ENCODE measurements at places on chromosomes 7 and 10.

- no peak for DNase-seq
These were observed 571.1 kb downstream of the GRID1 start for GRCh38 chr10:85795460-85795859.

GRCh38 chr10:112815269-112816032 is 134.6 kb upstream of the TCF7L2 start:
- DNase-seq, result no peak

- DNase-seq, result no peak
These were observed 151.3 kb upstream of the FZD1 start for GRCh38 chr7:91112902-91113341.

- no peak for DNase-seq
These were observed 65.7 kb downstream of the CHST15 start for GRCh38 chr10:124027651-124028050.

DNA sequence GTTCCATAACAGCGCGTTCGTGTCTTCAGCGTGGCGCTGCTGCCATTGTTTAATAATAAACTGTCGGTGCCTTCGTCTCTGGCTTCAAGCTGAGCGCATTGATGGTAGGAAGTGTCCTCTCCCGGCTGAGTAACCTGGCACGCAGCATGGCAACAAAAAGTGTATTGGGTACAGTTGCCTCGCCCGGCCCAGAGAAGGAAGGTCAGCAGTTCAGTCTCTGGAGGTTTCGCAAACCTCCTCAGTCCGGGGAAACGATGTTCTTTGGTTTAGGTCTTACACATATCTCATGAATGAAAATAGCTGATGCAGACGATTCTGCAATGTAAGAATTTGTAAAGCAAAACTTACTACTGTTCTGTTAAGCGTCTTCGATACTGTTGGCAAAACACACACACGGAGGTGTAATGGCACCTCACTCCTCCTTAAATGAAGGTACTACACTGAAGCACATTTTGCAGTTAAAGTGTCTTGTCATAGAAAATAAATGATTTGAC is 739 bp upstream of the CCDC186 start:
- DNase-seq, result no peak

DNA sequence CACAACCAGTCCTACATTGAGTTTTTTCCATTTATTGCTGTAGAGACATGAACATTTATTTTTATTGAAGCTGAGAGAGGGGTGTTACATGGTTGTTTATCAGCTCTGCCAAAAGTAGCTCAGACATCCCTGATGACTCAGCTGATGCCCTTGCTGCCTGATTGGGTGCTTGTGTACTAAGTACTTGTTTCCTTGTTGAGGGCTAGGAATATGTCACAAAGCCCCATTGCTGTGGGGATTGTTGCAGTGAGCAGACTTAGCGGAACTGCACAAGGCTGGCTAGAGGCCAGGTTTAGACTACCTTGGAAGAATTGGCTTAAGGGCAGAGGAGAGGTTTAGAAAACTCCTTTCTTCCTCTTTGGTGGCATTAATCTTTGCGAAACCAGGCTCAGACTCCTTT is 110.6 kb downstream of the AUTS2 start:
- DNase-seq, result no peak

GRCh38 chr7:143987513-143987912 is 12.6 kb upstream of the OR6B1 start:
- no peak for DNase-seq

- no peak for DNase-seq
These were observed 26.8 kb downstream of the CPVL start for GRCh38 chr7:29119538-29119937.

DNA sequence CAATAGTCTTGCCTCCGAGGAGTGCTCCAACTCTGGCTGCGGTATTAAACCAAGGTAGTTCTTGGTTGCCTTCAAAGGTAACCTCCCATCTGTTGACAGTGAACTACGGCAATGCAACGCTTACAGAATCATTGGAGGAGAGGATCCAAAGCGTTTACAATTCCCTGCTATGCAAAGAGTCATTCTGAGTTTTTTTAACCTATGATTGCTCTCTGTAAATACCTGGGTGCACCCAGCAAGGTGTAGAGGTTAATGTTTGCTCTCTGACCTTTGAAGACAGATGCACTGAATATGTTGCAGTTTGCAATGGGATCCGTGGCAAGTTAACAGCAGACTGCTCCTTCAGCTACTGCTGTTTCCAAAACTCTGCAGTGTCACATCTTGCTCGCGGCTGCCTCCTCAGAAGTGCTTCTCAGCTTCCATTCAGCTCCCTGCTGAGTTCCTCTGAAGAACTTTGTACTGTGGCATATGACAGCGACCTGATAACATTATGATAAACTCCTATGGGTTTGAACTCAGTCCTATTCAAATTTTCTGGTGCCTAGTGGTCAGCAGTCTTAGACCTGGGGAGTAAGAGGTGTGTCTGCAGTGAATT is 29.0 kb downstream of the KIAA1217 start:
- DNase-seq, result no peak

DNA sequence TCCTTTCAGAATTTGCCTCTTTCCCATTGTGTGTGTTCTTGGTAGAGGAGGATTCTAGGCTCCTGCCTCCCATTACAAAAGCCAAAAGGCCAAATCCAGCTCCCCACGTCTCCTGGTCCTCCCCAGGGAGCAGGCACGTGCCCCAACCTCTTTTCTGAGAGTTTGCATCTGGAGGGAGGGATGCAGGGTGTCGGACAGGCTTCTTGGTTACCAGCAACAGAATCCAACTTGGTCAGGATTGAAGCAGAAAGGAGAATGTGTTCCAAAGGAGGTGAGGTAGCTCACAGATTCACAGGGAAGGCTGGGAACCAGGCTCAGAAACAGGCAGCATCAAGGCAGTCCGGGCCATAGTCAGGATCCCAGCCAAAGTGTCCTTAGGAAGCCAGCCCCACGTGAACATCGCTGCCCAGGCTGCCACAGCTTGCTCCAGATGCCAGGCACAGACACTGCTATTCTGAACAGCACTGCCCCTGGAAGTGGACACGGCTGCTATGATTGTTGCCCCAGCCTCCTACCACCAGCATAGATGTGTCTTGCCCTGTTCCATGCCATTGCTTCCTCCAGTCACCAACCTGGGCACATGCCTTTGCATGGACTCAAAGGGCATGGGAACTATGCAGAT is 264.2 kb upstream of the ZMIZ1 start:
- DNase-seq, result no peak

GRCh38 chr7:105849122-105849855 is 27.1 kb downstream of the ATXN7L1 start:
- DNase-seq, result no peak

DNA sequence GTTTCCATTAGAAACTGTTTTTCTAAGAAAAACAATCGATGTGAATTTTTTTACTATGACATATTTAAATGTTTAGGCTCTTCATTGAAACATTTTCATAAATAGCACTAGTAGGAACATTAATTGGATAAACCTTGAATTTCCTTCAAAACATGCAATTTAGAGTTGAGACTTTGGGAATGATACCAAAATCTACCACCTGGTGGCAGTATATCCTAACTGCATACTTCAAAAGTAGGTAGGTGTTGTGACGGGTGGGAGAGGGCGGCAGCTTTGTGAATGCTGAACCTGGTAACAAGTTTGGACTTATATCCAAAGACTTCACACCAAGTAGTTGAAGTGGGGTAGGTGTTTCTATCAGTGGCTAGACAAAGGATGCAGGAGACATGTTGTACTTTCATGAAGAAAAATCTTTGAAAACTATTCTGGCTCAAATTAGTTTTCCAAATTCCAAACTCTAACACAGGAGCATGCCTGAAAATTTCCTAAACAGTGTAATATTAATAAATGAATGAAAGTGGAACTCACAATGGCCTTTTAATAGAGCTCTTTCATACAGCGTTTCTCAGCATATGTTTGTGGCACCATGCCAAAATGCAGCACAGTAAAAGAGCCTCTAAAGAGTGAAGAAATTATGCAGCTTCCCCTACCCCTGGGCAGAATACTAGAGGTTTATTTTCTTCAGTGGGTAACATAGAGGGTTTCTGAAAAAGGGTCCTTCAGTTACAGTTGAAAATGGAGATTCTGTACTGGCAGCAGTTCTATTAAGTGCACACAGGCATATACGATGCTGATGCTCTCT is 201.0 kb upstream of the TPK1 start:
- peak; percentile 78 for DNase-seq

GRCh38 chr10:57905861-57906260 is 361.8 kb downstream of the IPMK start:
- no peak for DNase-seq

DNA sequence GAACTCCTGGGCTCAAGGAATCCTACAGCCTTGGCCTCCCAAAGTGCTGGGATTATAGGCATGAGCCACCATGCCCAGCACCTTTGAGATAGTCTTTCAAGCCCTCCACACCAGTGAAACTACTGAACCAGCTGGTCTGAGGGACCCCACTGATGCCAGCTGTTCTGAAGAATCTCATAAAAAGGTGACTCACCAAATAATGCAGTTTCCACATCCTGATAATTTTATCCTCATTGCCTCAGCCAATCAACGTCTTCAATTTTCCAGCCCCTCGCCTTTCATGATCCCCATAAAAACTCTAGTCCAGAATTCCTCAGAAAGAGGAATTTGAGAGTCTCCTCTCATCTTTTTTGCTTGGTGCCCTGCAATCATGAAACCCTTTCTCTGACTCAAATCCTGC is 1691.6 kb upstream of the LRRTM3 start:
- no peak for DNase-seq

DNA sequence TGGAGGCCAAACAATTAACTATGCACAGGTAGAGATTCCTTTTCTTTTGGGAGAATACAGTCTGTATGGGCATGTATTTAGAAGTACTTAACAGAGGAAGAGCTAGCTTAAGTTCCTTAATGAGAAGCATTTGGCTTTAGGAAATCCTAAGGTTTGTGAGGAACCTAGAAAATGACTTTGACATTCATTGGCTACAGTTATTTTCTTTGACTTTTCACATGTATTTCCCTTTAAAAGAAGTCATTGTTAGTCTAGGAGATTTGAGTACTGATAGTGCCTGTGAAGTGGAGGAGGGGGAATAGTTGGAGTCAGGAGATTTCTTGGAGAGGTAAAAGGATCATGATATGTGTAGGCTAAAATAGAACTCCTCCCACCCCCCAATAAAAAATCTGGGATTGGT is 3.6 kb downstream of the HELLS start:
- DNase-seq, result no peak

DNA sequence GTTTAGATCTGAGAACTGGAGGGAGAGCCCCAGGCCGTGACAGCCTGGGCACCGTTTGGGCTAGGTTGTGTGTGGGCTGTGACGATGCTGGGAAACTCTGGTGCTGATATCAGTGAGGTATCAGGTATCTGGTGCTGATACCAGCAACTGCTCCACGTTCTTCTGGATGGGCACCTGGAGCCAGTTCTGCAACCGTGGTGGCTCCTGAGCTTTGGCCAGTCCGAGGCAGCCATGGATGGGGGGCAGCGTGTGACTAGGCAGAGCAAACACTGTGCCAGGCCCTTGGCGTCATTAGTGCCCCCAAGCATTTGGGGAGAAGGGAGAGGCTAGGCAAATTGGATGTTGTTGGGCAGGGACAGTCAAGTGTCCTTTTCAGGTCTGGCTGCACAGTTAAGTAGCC is 57.9 kb downstream of the ZNF467 start:
- DNase-seq, result no peak

GRCh38 chr7:139875821-139876241 is 46.8 kb downstream of the TBXAS1 start:
- DNase-seq, result no peak

- no peak for DNase-seq
These were observed 32.3 kb downstream of the REEP3 start for GRCh38 chr10:63553473-63553872.

- no peak for DNase-seq
These were observed 222.2 kb upstream of the SH2B2 start for GRCh38 chr7:102064361-102065025.

DNA sequence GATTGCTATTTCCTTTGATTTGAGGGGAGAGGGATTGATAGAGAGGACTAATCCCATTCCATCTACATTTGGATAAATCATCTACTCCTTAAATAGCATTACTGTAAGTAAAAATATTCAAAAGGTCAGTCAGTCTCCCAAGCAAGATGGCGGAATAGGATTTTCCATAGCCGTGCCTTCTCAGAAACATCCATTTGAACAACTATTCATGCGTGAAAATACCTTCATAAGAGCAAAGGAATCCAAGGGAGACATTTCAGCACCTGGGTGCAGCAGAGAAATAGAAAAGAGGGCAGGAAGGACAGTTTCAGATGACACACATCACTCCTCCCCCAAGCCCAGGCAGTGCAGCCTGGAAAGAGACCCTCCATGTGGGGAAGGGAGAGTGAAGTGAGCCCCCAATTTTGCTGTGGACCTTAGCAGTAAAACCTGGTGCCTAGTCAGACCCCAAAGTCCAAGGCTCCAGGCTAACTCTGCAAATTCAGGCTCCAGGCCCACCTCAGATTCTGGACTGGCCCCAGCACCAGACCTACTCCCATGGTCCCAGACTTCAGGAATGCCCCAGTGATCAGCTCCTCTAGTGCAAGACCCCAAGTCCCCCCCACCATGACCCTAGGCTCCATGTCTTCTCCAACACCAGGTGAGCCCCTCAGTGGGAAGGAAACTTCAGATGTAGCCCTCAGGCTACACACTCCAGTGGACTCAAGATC is 104.3 kb upstream of the LANCL2 start:
- DNase-seq, result no peak

- no peak for DNase-seq
These were observed 36.3 kb upstream of the CDK6 start for GRCh38 chr7:92872701-92873100.

GRCh38 chr7:40682696-40683095 is 547.9 kb downstream of the SUGCT start:
- no peak for DNase-seq

DNA sequence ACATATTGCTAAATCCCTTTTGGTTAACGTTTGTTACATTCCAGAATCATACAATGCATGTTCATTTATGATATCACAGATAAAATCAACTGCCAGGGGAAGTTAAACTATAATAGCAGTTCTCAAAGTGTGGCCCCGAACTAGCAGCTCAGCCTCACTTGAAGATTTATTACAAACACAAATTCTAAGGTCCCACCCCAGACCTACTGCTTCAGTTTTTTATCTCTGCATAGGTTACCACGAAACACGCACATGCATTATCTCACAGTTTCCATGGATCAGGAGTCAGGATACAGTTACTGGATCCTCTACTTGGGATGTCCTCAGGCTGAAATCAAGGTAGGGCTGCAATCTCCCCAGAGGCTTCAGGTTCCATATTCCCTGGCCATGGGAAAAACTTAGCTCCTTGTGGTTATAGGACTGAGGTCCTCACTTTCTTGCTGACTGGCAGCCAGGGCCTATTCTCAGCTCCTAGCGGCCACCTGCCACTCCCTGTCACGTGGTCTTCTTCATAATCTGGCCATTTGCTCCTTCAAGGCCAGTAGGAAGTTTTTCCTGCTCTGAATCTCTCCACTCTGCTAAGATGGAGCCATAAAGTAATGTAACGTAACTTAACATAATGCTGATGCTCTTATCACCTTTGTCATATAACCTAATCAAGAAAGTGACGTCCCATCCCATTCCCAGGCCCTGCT is 50.5 kb upstream of the YAE1 start:
- no peak for DNase-seq

GRCh38 chr10:111986079-111986478 is 197.5 kb downstream of the GPAM start:
- no peak for DNase-seq

DNA sequence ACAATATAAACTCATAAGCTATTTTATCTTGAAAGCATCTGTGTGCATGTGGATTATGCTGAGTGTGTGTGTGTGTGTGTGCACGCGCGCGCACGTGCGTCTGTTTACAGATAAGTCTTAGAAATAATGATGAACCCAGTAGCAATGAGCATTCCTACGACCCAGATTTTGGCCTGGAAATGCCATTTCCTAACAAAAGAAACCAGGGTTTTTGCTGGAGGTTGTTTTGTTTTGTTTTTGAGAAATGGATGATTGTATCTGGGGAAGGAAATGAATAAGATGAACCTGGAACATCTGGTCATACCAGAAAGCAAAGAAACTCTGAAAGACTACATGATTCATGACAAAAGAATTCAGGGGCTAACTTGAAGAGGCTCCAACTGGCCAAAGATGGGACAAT is 22.1 kb upstream of the LMOD2 start:
- no peak for DNase-seq
